ENCODE measurements at places on chromosomes 16 and 17. TPM values are rescaled to one million over a fixed set of nuclear protein-coding genes. Genes with fewer than 3 reads are reported as not detected.
A peak's percentile ranks its signal among the peaks of the same experiment; 100 is the strongest.

The RFFL gene
- 50.0 TPM for total RNA-seq

The CLEC18B gene
- total RNA-seq, result 2.4 TPM

The GDPD3 gene
- 13.9 TPM for total RNA-seq

The HOXB6 gene
- 0.51 TPM for total RNA-seq

The NOD2 gene
- 13.0 TPM for total RNA-seq

The CCL16 gene
- total RNA-seq, result not detected

The KRTAP2-3 gene
- not detected for total RNA-seq

The LRRC75A gene
- 2.6 TPM for total RNA-seq

The BRIP1 gene
- total RNA-seq, result 10.8 TPM

The TBC1D26 gene
- total RNA-seq, result not detected

The FZD2 gene
- 0.82 TPM for total RNA-seq

The TNP2 gene
- not detected for total RNA-seq

The TMEM235 gene
- not detected for total RNA-seq

The EFCAB13 gene
- total RNA-seq, result 5.9 TPM

The SOX8 gene
- total RNA-seq, result 2.1 TPM

DNA sequence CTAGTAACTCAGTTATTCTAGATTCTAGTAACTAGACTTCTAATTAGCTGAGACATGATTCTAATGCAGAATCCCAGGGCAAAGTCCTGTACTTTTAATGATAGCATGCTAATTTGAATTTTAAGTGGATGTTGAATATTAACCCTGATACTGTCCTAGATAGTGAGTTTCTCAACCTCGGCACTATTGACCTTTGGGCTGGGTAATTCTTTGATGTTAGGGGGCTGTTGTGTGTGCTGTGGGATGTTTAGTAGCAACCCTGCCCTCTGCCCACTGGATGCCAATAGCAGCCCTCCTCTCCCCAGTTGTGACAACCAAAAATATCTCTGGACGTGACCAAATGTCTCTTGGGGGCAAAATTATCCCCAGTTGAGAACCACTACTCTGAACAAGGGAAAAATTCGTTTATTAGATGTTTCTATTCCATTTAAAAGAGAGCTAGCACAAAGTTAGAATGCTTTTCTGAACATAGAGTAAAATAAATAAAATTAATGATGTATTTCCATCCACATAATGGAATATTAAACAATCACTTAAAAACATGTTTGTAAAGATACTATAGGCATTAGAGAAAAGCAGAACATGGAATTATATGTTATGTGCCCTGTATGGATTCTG is 30.2 kb downstream of the SALL1 start:
- no peak for DNase-seq

DNA sequence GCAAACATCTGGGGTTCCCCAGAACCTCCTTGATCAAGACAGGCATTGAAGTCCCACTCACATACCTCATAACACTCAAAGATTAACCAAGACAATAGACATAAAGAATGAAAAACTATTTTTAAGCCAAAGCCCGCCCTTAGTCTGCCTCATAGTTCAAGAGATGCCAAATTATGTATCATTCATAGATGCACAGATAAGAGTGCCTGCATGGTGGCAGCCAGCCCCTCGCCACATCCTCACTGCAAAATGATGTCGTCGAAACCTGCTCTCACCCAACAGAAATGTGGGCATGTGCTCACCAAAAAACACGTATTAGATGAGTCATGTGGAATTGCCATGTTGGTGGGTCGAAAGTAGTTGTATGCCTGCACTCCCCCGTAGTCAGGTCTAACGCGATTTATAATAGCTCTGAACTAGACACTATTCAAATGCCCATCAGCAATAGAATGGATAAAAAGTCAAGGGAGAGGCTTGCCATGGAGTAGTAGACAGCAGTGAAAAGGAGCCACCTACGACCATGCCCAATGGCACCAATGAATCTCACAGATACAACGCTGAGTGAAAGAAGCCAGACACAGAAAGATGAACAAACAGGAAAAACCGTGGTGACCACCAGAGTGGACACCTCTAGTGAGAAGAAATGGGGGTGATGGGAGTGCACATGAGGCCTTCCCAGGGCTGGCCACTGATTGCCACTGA is 64.8 kb downstream of the C16orf95 start:
- no peak for DNase-seq

- no peak for DNase-seq
These were observed 6.1 kb upstream of the EIF1 start for GRCh38 chr17:41682631-41683030.

DNA sequence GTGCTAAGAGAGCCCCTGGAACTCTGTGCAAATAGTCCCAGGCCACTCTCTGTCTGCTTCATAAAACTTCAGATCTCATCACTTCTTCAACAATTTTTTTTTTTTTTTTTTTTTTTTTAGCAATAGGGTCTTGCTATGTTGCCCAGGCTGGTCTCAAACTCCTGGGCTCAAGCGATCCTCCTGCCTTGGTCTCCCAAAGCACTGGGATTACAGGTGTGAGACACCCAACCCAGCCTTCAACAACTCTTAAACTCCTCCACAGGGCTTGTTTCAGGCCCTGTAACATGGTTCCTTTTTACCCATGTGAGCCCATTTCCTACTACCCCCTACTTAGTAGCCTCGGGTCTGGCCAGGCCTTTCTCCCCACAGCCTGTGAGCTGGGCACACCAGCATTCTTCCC is 39.3 kb upstream of the ICAM2 start:
- DNase-seq, result no peak

DNA sequence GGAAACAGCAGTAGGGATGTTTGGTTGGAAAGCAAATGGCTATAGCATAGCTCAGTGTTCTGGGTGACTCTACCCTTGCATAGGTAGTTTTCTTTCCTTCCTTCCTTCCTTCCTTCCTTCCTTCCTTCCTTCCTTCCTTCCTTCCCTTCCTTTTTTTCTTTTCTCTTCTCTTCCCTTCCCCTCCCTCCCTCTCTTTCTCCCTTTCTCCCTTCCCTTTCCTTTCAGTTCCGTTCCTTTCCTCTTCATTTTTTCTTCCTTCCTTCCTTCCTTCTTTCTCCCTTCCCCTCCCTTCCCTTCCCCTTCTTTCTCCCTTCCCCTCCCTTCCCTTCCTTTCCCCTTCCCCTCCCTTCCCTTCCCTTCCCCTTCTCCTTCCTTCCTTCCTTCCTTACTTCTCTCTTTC is 31.3 kb downstream of the GDE1 start:
- DNase-seq, result no peak

DNA sequence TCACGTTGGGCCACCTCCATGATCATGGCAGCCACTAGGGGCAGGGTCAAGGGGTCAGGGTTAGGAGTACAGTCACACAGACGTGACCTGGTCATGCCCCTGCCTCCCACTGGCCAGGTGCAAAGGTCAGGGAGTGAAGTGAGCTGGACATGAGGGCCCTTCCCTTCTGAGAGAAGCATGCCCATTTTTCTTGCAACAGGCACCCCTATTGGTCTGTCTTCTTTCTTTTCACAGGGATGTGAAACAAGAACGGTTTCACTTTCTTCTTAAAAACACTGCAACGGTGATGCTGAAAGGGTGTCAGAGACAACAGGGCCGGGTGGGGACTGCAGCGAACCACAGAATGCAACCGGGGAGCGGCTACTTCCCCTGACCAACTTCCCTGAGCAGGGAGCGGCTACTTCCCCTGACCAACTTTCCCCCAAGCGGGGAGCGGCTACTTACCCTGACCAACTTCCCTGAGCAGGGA is 52.1 kb upstream of the DOC2B start:
- no peak for DNase-seq

DNA sequence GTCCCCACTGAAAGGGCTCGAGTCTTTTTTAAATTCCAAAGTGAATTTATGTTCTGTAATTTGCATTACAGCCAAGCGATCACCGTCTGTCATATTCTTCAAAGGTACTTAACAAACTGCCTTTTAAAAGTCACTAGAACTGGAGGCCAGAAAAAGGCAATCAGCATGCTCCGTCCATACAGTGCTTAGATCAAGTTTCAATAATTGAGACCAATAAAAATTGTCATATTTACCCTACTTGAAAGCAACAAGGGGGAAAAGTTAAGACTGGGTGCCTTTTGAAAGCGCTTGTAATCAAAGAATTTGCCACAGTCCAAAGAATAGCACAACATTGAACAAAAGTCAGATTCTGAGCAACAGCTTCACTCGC is 9.0 kb upstream of the ZFHX3 start:
- DNase-seq, result no peak

- no peak for DNase-seq
These were observed 84.3 kb downstream of the RTN4RL1 start for GRCh38 chr17:1940810-1941185.

DNA sequence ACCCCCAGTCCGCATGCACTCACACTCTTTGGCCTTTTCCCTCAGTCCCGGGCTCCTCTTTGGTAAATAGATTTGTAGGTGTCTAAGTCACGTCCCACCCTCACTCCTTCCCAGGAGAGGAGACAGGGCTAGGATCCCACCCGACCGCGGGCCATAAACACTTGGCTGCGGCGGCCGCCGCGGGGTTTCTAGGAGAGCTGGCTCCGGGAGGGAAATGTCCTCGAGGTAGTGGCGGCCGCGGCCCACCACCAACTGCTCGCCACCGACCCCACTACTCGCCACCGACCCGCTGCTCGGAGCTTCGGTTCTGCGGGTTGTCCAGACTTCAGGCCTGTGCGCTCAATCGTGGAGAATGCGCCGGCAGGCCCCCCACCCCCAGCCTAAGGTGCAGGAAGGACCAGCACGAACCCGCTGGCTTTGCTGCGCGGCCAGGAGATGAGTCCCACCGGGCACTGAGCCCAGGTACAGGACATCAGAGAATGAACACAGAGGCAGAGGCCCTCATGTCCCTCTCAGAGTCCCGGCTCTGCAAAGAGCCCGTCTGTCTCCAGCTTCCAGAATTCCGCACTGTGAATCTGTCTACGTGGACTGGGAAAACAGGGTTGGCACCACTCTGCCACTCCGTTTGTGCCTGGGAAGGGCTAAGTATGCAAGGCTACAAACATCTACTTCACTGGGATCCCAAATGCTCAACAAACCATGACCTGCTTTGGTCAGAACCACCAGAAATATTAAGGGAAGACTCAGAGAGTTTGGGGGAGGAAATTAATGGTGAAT is 2.5 kb downstream of the PRAC2 start:
- DNase-seq, result no peak

DNA sequence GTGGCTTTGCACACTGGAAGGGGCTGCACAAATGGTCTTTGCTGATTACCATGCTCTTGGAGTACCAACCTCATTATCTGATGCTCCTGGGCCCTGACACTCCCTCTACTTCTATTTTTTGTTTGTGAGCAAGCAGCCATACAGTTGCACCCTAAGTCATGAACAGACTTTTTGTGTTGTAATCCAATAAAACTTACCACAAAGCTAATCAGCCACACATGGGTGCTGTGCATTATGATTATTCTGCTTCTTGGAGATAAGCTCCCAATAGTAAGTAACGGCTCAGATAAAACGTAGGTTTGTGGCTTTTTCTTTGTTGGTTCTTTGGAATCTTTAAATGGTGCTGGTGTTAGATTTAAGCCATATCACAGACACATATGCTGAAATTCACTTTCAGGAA is 76.2 kb downstream of the CCT6B start:
- DNase-seq, result no peak

DNA sequence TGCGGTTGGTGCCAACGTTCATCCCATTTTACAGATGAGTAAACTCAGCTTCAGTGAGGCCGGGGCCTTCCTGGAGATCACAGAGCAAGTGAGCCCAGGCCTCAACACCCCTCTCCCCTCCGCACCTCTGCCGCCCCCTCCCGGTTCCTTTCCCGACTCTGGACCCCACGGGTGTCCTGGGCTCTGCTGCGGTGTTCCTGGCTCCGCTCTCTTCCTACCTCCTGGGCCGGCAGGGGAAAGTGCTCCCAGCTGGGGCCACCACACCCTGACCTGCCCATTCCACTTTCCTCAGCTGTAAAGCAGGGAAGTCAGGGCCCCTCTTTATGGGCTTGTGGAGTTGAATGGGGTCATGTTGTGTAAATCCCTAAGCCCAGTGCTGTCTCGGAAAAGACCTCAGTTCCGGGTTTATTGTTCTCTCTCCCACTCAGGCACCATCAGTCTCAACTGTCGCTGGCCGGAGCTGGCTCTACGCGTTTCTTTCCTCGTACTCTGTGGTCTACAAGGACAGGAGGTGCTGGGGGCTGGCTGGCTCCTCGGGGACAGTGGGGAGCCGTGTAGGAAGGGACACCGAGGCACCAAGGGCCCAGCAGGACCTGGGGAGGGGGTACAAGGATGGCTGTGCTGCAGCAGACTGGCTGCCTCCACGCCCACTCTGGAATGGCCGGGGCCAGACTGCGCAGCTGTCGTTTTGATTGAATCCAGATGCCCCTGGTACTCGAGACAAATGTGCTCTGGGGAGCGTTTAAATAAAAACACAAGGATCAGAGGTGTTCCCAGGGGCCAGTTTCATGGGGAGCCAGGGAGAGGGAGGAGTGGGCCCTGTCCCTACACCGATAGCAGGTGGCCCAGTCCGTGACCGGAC is 21.7 kb upstream of the ACSF3 start:
- no peak for DNase-seq

- DNase-seq, result no peak
These were observed 2.7 kb downstream of the MAFG start for GRCh38 chr17:81924557-81925532.

- no peak for DNase-seq
These were observed 118.7 kb downstream of the MRM1 start for GRCh38 chr17:36720131-36720530.

GRCh38 chr16:23827057-23827456 is 8.7 kb upstream of the PRKCB start:
- peak; percentile 30 for DNase-seq

DNA sequence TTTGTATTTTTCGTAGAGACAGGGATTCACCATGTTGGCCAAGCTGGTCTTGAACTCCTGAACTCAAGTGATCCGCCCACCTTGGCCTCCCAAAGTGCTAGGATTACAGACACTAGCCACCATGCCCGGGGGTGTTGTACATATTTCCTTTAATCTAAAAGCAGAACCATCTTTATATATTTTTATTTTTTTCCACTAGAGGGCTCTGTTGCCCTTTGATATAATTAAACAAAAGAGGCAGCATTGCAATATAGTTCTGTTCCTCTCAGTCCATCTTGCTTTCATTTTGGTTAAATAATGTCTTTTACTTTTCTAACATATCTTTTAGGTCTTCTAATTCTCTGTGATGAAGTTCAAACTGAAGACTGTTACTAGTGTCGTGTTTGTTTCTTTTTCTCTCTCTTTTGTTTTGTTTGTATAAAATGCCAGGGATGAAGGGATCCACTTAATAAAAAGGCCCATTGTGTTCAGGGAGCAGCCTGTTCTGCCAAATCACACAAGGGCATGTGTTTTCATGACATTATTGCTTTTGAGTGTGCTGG is 23.4 kb downstream of the WWOX start:
- DNase-seq, result peak; percentile 7

- no peak for DNase-seq
These were observed 154.0 kb downstream of the ZNF423 start for GRCh38 chr16:49701789-49702494.

- no peak for DNase-seq
These were observed 3.4 kb downstream of the RAPGEFL1 start for GRCh38 chr17:40180694-40181093.

- DNase-seq, result no peak
These were observed 145.8 kb downstream of the CYLD start for GRCh38 chr16:50887500-50888298.

DNA sequence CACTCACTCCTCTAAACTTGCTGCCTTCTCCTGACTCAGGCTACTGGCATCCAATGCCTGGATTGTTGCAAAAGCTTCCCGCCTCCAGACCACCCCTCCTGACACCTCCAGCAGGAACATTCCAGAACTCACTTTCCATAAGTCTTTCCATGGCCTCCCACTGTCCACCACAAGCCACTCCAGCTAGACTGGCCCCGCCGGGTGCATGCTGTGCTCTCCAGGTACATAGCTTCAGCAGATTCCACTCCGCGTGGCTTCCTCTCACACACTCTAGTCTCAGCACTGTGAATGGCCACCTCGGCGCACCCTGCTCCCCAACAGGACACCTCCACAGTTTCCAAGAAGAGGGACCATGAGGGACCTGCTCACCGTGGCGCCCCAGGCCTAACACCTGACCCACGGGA is 25.9 kb upstream of the FAAP100 start:
- no peak for DNase-seq
